CD4-positive, alpha-beta T cell treated with Interleukin-12 subunit alpha and Interleukin-12 subunit beta, for 1 hour (primary cell): ENCODE measurements at places on chromosomes 7 and 10.

DNA sequence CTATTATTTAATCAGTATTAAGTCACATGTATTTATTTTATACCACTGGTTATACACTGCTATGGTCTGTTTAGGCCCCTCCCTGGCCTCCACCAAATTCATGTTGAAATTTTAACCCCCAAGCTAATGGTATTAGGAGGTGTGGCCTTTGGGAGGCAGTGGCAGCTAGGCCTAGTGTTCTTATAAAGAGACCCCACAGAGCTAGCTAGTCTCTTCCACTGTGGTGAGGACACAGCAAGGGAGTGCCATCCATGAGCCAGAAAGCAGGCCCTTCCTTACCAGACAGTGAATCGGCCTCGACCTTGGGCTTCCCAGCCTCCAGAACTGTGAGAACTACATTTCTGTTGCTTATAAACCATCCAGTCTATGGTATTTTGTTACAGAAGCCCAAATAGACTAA lies 28.7 kb downstream of the RBM48 start:
- no peak for DNase-seq

- DNase-seq, result no peak
Measured at GRCh38 chr7:8212638-8213037, 49.3 kb downstream of the ICA1 start.

DNA sequence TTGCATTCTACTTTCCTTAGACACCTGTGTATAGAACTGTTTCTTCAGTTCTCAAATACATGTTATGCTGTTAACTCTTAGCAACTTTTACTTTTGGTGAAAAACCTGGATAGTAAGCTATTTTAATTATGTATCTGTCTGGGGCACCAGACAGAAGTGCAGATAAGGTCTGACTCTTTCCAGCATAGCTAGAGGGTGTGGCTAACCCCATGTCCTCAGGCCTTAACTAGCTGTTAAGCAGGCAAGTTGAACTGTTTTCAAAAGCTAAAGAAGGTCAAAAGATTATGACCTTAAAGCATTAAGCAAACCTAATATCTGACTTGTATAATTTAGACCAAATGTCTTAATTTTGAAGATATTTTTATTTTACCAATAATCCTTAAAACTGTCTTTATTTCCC lies 45.1 kb upstream of the INHBA start:
- DNase-seq, result no peak

- DNase-seq, result no peak
Measured at GRCh38 chr7:5234852-5235831, 45.1 kb downstream of the WIPI2 start.

DNA sequence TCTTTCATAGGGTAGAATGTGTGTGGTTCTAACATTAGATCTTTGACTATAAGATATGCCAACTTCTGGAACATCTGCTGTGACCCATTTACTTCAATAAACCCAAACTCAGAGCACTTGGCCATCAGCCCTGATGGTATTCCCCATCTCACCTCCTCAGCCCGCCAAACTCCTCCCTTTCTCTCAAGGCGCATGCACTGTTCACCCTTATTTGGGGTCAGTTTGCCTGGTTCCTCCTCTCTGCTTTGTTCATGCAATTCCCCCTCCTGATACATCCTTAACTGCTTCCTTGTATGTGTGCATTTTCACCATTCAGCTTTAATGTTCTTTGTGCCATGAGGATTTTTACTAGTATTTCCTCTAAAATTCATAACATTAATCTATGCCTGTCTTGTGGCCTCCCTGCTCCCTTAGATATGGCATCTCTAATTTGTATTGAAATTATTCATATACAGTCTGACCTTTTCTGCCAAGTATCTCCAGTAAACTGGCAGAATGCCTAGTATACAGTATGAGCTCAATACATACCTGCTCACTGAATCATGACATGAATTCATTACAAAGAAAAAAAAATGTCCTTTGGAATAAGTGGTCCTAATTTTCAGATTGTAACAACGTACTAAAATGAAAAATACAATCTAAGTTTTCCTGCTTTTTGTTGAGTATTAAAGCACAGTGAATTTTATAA lies 336.8 kb upstream of the IGFBP3 start:
- DNase-seq, result no peak

GRCh38 chr10:131929122-131929845 lies 28.5 kb downstream of the PPP2R2D start:
- DNase-seq, result no peak

GRCh38 chr7:147869456-147869855 lies 721.1 kb upstream of the C7orf33 start:
- DNase-seq, result no peak

DNA sequence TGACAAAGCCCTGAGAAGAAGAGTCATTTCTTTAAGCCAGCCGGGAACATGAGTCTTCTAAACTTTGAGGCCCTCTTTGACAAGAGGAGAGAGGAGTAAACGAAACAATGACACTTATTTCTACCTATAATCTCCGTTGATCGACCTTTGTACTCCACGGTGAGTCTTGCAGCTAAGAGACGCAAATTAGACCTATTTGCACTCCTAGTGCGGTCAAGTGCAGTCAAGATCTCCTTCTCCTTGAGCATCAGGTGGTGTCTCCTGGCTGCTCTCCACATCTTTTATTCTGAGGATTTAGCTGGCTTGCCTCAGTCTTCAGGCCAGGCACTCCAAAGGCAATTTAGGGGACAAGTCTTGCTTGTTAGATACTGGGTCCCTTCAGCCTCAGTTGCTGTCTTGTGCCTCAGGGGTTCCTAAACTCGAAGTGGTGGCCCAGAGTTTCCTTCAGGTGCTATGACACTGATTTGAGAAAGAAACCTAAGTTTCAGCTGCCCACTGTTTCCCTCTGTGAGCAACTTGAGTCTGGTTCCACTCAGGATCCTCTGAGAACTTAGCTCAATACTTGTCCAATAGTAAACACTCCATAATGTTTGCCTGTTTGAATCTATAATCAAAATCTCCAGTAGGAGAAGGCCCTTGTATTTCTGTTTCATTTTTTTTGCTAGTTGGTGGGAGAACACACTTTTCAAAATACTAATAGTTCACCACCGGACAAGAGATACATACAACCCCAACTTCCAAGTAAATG lies 312.9 kb downstream of the RNLS start:
- no peak for DNase-seq

- no peak for DNase-seq
Measured at GRCh38 chr10:17134737-17135260, 5.2 kb upstream of the CUBN start.

DNA sequence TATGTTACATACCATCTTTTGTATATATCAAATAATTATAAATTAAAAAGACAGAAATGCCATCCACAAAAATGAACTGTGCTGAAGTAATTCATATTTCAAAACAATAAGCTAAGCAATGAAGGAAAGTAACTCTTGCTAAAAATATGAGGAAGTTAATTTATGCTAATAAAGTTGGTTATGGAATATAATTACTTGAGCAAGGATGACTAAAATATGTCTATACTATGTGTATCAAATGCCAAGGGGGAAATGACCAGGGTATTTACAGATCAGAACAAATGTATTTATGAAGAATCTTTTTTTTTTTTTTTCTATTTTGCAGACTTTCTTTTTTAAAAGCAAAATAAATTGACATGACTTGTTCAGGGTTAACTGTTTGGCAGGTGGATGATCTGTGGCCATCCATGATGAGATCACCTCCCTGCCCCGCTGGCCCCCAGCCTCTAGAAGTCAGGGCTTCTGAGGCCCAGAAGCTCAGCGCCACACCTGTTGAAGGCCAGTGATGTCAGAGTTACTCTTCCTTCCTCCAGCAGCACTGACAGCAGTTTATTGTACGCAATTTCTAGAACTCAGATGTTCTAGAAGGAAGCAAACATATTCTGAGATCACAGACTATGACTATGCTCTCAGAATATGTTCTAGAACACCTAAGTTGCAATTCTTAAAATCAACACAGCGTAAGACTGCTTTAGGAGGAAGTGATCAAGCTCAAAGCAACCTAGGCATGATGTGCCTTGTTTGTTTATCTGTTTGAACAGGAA lies 196.1 kb upstream of the KLF14 start:
- peak; percentile 70 for DNase-seq

GRCh38 chr10:97689559-97690020 lies 2.5 kb upstream of the AVPI1 start:
- DNase-seq, result no peak

- no peak for DNase-seq
Measured at GRCh38 chr10:78331391-78331922, 297.8 kb downstream of the RPS24 start.

DNA sequence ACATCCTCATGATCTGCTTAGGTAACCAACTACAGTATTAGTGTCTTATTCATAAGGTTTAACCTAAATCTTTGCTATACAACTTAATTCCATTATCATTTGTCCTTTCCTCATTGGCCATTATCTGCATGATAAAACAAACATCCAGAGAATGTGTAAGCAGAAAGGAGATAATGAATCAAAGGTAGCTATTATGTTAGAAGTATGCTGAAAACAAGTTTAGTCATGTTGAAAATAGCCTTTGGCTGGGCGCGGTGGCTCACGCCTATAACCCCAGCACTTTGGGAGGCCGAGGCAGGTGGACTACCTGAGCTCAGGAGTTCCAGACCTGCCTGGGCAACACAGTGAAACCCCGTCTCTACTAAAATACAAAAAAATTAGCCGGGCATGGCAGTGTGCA lies 78.2 kb downstream of the NT5C2 start:
- DNase-seq, result no peak

DNA sequence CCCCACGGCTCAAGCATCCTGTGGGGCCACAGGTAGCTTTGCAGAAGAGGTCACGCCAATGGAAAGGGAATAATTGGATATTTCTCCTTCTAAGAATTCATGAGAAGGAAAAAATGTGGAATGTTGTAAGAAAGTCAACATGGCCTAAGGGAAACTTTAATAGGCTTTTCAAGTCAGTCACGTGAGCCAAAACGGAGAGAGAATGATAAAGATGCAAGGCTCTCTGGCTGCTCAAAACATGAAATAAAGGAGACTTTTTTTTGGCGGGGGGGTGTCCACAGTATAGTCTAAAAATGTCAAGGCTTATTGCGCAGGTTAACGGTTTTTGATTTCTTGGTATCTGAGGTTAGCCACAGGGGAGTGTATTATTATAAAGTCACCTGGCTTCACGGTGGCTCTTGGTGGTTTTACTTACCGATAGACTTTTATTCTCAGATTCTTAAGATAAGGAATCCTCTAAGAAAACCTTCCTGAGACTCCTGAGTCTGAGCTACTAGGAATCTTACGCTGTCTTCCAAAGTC lies 148.1 kb downstream of the ARHGAP21 start:
- DNase-seq, result no peak

- DNase-seq, result no peak
Measured at GRCh38 chr7:30563326-30563942, 31.2 kb upstream of the GARS1 start.

DNA sequence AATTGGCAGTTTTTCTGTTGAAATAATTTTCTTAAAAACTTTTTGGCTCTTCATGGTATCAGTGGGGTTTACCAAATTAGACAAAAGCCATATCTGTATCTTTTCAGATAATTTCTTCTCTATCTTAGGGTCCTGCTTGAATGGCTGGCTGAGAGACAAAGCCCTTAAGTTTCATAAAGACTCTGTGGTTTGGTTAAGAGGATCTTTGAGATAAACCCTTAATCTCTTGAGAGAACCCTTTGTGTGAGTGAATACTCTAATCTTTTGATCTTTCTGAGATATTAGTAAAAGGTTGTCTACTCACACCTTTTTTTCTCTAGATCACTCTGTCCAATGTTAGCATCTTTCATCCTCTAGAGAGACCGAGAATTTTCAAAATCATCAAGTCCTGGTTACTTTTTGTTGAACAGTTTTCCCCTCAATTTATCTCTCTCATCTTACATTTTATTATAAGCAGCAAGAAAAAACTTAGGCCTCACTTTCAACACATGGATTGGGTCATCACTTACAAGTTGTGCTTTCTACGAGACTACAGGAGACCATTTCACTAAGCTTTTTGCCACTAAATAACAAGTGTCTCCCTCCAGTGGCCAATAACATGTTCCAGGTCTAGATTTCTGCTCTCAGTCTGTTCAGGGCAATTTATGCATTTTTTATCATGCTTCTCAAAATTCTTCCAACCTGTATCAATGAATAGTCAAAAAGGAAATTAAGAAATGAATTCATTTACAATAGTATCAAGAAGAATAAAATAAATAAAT lies 28.4 kb downstream of the DNAJC9 start:
- DNase-seq, result peak; percentile 7
